ENCODE measurements at places on chromosomes 16 and 17.

- DNase-seq: peak; percentile 79
Measured at GRCh38 chr16:88315543-88316105, 67.1 kb upstream of the ZNF469 start.

- DNase-seq: no peak
Measured at GRCh38 chr16:58409316-58409973, 17.2 kb downstream of the GINS3 start.

DNA sequence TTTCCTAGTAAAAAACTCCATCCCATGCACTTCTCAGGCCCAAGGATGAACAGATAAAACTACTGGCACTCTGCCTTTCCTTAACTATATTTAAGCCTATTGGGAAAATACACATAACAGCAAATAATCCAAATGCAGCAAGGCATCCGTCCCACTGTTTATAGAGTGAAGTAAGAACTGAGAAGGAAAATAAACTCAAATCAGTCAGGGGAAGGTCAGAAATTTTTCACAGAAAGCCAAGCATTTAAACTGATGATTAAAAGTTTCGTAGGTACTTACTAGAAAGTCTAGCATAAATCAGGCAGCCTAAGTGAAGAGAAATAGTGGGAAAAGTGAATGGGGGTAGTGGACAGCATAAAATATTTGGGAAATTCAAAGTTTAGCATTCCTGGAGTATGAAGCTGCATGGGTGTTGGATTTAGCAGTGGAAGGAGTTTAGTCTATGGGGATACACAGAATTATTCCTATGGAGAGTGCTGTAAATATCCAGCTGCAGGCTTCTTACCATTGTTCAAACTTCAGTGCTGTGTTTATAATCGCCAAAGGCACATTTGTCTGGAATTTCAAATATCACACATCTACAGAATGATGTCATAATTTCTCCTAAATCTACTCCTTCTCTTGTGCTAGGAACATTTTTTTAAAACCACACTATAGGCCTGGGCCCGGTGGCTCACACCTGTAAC is 1131.0 kb upstream of the GOT2 start:
- no peak for DNase-seq

- DNase-seq: no peak
Measured at GRCh38 chr16:48194828-48195556, 39.2 kb upstream of the ABCC12 start.

DNA sequence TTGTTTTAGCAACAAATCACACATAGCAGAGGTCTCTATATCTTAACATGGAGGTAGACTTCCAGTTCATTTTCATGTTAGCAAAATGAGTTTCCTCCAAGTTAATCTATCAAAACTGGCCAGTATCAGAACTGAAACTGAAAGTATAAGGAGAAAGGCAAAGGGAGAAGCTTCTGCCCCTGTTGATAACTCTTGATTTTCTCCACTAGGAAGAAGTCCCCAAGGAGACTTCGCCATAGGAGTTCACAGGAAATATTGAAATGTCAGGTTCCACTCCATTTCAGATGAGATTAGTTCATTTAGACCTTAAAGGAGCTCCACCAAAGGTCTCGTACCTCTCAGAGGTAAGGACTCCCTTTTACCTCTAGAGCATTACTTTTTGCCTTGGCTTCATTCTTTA is 1.2 kb upstream of the OGFOD3 start:
- DNase-seq: no peak
